ENCODE measurements at places on chromosomes 5 and 9.

DNA sequence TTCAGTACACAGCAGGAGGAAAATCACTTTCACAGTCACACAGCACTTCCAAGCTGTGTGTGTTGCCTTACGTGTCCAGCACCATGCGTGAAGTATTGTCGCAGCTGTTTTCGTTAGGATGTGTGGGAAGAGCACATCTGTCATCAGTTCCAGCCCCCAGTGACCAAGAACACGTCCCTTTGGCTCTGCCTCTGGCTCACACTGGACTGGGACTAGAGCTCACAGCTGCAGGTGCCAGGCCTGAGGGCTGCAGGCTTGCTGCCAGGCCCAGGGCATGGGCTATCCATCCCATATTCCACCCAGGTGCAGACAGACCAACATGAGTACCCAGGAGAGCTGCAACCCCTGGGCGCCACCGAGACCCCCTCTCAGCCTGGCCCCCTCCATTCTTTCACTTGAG lies 60.5 kb upstream of the ANKRD33B start:
- no peak for DNase-seq

DNA sequence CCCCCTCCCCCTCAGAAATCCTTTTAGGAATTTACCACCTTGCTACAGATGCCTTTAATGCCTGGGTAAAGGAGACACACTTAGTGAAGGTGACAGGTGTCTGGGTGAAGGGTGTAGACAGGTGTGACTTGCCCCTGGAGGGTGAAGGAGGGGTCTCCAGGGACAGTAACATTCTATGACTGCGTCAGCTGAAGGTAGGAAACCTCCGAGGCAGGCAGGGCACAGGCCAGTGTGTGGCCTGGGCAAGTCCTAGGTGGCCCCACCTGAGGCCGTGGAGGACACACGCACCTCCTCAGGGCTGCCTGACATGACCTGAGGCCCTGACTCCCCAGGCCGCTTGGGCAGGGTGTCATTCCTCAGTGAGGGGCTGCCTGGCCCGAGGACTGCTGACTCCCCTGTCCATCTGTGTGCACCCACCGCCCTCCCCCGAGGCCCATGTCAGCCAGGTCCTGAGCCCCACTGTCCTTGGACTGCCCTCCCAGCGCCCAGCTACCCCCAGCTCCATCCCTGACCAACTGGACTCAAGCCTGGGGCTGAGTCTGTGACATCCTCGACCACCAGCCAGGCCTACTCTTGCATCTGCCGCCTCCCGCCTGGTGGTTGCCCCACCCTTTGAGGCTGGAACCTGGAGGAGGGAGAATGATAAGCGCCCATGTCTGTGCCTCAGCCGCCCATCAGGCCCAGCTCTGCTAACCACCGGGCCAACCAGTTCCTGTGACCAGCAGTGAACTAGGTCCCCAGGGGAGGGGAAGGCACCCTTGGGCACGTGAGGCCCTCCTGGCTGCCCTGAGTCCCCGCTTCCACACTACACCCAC lies 18.4 kb downstream of the CARD19 start:
- DNase-seq, result no peak

DNA sequence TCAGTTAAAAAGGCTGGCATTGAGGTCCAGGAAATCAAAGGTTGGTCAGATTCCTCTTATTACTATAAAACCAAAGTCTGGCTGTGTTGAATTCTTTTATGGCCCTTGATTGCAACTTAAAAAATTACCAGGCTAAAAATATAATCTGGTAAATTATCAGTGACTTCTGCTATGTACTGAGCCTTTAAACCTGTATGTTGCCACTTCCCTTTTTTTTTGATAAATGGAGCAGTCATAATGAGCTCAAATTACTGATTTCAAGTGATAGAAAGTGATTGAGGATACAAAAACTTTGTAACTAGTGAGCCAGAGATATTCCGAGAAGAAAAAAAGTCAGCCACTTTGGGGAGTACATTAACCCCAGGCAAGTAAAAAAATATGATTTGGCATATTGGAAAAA lies 100.1 kb downstream of the GIN1 start:
- DNase-seq, result no peak

GRCh38 chr5:64509828-64510227 lies 4.0 kb downstream of the RGS7BP start:
- DNase-seq, result no peak

GRCh38 chr9:113619491-113620376 lies 156.2 kb downstream of the RGS3 start:
- no peak for DNase-seq

- no peak for DNase-seq
Observed at GRCh38 chr5:172402531-172403188, 51.7 kb downstream of the SH3PXD2B start.

Measured in astrocyte of the cerebellum (primary cell).